ENCODE measurements at places on chromosomes 4 and X.

DNA sequence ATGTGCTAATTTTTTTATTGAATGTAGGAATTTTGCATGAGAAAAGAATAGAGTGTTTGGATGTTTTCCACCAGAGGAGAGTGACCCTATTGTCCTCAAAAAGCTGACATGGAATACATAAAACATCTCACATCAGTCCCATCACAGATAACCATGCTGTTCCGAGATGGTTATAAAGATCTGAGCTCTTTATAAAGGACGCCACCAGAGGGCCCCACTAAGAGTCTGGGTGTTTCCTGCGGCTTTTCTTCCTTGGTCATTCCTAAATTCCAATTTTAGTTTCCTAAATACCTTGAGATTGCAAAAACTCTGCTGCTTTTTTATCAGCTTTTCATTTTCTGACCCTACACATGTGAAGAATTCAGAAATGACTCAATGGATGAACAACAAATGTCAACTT lies 504.5 kb upstream of the FRG1 start:
- no peaks in the 10 kb centered on the region for H3K36me3 ChIP-seq
- H3K27me3 ChIP-seq = no peaks in the 10 kb centered on the region
- H3K4me1 ChIP-seq = no peaks in the 10 kb centered on the region
- no peak for DNase-seq

GRCh38 chr4:189659287-189659686 lies 281.4 kb upstream of the FRG1 start:
- no peak overlapping the region for H3K27ac ChIP-seq
- no peaks in the 10 kb centered on the region for H3K4me1 ChIP-seq
- no peak for DNase-seq
- H3K36me3 ChIP-seq = no peaks in the 10 kb centered on the region

DNA sequence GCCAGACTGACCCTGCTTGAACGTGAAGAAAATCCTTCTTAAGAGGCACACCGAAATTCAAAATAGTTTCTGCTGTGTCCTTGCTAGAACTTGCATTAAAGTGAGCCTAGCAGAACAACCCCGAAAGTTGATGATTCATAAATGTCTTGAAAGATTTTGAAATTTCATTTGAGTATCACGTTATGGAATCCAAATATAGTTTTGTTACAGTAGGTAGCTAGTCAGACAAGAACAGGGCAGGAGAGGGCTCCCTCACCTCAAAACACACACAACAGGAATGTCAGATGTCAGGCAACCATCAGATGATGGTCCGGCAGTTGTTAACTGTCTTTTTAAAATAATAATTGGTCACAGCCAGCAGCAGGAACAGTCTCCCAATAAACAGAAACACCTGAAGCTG lies 259.6 kb upstream of the GNPDA2 start:
- H3K4me1 ChIP-seq = no peaks in the 10 kb centered on the region
- H3K4me3 ChIP-seq = no peak overlapping the region
- H3K27ac ChIP-seq = no peak overlapping the region
- no peaks in the 10 kb centered on the region for H3K36me3 ChIP-seq
- no peaks in the 10 kb centered on the region for H3K27me3 ChIP-seq

DNA sequence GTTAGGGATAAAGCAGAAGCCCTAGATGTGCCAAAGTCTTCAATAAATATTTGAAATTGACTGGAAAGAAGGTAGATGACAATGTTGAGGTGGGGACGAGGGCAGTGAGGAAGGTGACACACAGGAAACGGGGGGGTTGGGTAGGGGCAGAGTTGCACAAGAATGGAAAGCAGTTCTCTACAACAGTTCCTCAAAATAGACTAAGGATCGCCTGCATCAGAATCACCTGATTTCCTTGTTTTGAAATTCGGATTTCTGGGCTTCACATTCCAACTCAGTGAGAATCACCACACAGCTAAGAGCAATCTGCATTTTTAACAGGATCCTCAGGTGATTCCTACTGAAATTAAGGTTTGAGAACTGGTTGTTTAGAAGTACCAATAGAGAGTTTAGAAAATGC lies 70.6 kb downstream of the ARFIP1 start:
- no peaks in the 10 kb centered on the region for H3K27me3 ChIP-seq
- no peaks in the 10 kb centered on the region for H3K4me1 ChIP-seq
- H3K4me3 ChIP-seq = no peak overlapping the region

- no peaks in the 10 kb centered on the region for H3K27me3 ChIP-seq
- no peak for DNase-seq
- H3K27ac ChIP-seq = no peak overlapping the region
- H3K36me3 ChIP-seq = no peaks in the 10 kb centered on the region
Observed at GRCh38 chr4:99022566-99022965, 27.0 kb downstream of the METAP1 start.

- peak overlapping the region; percentile 87 for H3K4me3 ChIP-seq
- H3K36me3 ChIP-seq = no peaks in the 10 kb centered on the region
- H3K27ac ChIP-seq = peak overlapping the region; percentile 93
- no peaks in the 10 kb centered on the region for H3K27me3 ChIP-seq
- H3K4me1 ChIP-seq = peaks cover 28% of the 10 kb centered on the region
Observed at GRCh38 chr4:145937971-145938611, 532 bp downstream of the ZNF827 start.

DNA sequence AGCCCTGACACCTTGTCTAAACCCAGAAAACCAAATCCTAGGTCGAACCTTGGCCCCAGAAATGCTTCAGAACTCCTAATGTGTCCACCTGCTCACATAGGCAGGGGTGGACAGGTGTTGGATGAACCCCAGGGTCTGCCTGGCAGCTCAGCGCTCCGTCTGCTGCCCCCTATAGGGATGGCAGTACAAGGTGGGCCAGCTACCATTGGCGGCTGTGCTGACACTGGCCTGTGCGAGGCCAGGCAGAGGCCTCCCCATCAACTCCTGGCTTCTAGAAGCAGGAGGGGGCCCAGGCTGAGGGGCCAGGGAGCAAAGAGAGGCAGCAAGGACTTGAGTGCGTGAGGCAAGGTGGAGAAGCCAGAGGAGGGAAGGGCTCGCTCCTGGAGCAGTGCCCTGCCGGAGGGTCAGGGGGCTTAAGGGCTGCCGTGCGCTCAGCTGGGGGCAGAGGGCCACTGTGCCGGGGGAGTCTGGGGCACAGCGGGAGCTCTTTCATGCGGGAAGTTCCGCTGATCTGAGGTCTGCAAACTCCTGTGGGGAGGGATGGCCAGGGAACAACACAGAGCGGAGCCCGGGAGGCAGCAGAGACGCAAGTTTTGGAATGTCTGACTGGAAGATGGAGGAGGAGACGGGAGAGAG lies 20.6 kb downstream of the CCNQ start:
- DNase-seq = no peak
- H3K36me3 ChIP-seq = no peaks in the 10 kb centered on the region
- H3K4me1 ChIP-seq = no peaks in the 10 kb centered on the region
- no peak overlapping the region for H3K4me3 ChIP-seq

DNA sequence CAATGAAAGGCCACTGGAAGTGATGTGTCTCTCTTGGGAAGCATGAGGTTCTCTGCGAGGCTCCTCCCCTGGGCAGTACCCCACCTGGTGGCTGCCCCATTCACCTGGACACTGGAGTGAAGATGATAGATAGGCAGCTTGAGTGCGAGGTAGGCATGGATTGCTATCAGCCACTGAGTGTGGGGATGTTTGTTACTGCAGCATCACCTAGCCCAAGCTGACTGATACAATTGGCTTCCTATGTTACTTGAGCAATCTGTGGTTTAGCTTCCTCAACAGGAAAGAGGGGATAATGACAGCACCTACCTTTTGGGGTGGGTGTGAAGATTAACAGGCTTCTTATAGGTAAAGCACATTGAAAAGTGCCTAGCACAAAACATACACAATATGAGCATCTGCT lies 30.8 kb downstream of the ADRA2C start:
- no peaks in the 10 kb centered on the region for H3K4me1 ChIP-seq
- H3K27ac ChIP-seq = no peak overlapping the region
- no peak for DNase-seq
- no peaks in the 10 kb centered on the region for H3K27me3 ChIP-seq

- no peak overlapping the region for H3K4me3 ChIP-seq
- no peak overlapping the region for H3K27ac ChIP-seq
- H3K36me3 ChIP-seq = no peaks in the 10 kb centered on the region
- no peaks in the 10 kb centered on the region for H3K4me1 ChIP-seq
Observed at GRCh38 chrX:39928704-39929378, 168.9 kb downstream of the BCOR start.

- H3K27me3 ChIP-seq = no peaks in the 10 kb centered on the region
- DNase-seq = peak; percentile 42
- no peak overlapping the region for H3K4me3 ChIP-seq
Observed at GRCh38 chr4:7421356-7422150, 13.2 kb downstream of the PSAPL1 start.

DNA sequence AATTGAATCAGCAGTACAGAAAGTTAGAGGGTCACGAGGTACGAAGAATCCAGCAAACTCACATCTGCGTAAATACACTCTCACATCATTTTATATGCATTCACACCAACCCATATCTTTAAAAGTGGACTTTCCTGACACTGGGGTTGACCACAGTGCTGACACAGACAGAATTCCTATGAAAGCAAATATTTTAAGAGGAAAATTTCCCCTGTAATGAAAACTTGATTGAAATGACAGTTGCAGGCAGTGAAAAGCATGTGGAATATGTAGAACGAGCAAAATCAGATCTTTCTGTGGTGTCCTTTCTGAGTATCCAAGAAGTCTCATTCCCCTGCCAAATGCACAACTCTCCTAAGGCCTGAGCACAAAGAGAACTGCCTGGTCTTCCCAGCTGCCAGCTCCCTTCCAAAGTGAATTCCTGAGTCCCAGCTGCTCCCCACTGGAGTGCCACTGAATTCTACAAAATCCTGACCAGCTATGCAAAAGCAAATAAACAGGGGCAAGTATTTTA lies 50.5 kb upstream of the FAM9C start:
- H3K4me3 ChIP-seq = no peak overlapping the region
- no peaks in the 10 kb centered on the region for H3K4me1 ChIP-seq
- DNase-seq = no peak
- no peaks in the 10 kb centered on the region for H3K36me3 ChIP-seq

DNA sequence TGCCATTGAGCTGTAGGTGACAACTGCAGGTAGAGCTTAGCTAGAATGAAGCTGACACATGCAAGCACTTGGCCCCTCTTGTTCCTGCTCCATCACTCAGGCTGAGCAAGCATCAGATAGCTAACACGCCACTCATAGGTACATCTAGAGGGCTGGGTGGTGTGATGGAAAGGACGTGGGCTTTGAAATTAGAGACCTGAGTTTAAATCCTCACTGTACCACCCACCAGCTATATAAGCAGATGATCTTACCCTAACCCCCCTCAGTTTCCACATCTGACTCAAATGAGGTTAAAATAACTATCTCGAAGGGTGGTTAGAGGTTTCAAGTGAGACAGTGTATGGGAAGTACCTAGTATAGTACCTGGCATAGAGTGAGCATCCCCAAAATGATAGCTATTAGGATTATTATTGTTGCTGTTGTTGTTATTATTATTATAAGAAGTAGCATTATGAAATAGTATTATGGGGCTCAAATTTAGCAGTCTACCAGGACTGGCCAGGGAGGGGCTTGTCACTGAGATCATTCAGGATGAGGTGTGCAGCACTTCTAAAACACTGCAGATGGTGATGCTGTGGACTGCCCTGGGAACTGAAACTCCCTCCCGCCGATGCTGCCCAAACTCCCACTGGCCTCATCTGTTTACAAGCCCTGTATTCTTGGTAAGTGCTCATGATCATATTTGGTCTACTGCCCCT lies 59.0 kb downstream of the REELD1 start:
- H3K36me3 ChIP-seq = no peaks in the 10 kb centered on the region
- H3K4me1 ChIP-seq = peaks cover 8% of the 10 kb centered on the region
- no peaks in the 10 kb centered on the region for H3K27me3 ChIP-seq
- no peak overlapping the region for H3K27ac ChIP-seq
- no peak overlapping the region for H3K4me3 ChIP-seq

DNA sequence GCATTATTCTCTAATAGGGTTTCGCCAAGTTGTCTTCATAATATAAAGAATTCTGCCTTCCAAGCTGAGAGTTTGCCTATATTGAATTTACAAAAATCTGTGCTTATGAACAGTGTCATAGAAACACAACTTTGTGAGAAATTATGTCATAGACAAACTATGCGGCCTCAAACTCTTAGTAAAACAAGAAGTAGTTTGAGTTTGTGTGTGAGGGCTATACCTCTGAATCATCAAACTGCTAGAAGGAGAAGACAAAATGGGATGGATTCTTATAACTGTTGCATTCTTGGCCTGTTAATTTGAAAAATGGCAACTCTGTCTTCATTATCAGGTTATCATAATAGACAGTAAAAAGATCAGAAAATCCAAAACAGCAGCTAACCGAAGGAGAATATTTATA lies 46.1 kb upstream of the NAP1L5 start:
- H3K27me3 ChIP-seq = no peaks in the 10 kb centered on the region
- no peak for DNase-seq
- H3K36me3 ChIP-seq = peaks cover 32% of the 10 kb centered on the region
- H3K4me3 ChIP-seq = no peak overlapping the region
- no peaks in the 10 kb centered on the region for H3K4me1 ChIP-seq

GRCh38 chr4:164402554-164402953 lies 351.4 kb upstream of the SMIM31 start:
- no peak for DNase-seq
- no peaks in the 10 kb centered on the region for H3K27me3 ChIP-seq
- no peaks in the 10 kb centered on the region for H3K4me1 ChIP-seq
- H3K36me3 ChIP-seq = no peaks in the 10 kb centered on the region

- no peak overlapping the region for H3K4me3 ChIP-seq
- H3K27me3 ChIP-seq = no peaks in the 10 kb centered on the region
- H3K27ac ChIP-seq = no peak overlapping the region
- DNase-seq = no peak
- H3K36me3 ChIP-seq = no peaks in the 10 kb centered on the region
Observed at GRCh38 chr4:88969746-88970145, 87.2 kb downstream of the FAM13A start.

DNA sequence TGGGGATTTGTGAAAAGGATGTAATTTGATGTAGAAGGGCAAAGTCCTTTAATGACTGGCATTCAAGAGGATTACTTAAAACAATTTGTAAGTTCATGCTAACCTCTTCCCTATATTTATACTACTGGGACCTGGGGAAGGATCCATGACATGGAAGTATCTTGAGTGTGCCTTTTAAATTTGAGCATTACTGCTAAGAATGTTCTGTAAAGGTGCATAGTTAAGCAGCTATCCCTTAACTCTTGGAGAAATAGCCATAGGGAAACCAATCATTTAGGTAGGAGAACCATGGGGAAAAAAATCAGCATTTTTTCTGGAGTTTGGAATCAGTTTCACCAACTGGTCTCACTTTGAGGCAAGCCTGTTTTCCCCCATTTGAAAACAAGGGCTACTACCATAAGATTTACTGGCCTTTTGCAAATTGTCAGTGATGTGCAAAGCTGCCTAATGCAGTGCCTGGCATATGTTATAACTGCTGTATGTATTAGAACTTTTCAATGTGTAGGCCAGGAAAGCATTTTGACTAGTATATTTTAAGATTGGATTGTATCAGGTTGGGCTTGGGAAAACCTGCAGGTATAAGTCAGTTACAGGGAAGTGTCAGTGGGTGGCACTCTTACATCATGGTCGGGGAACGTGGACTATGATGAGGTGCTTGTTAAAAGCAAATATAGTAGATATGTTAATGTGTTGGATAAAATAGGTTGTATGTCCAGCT lies 72.1 kb downstream of the PRSS12 start:
- no peaks in the 10 kb centered on the region for H3K36me3 ChIP-seq
- peak overlapping the region; percentile 42 for H3K27ac ChIP-seq
- H3K27me3 ChIP-seq = no peaks in the 10 kb centered on the region
- DNase-seq = no peak
- H3K4me1 ChIP-seq = no peaks in the 10 kb centered on the region
